ENCODE measurements at places on chromosomes 13 and 19.
A peak's percentile ranks its signal among the peaks of the same experiment; 100 is the strongest.

DNA sequence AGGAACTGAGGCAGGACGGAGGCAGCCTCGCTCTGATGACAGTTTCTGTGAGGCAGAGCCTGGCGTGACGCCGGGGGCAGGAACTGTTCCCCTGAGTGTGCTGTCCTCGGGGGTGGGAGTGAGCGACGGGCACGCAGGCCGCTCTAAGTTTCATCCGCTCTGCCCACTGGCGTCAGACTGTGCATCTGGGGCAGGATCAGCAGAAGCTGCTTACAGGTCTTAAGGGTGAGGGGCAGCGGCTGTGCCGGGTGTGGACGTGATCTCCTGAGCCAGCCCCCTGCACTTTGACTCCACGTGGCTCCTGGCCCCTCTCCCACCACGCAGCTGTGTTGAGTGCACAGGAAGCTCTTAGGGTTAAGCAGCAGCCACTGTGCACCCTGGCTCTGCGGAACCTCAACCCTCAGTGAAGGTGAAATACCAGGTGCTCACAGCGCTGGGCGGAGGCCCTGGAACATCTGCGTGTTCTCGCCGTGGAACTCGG lies 1.5 kb downstream of the GRK1 start:
- DNase-seq, result no peak

DNA sequence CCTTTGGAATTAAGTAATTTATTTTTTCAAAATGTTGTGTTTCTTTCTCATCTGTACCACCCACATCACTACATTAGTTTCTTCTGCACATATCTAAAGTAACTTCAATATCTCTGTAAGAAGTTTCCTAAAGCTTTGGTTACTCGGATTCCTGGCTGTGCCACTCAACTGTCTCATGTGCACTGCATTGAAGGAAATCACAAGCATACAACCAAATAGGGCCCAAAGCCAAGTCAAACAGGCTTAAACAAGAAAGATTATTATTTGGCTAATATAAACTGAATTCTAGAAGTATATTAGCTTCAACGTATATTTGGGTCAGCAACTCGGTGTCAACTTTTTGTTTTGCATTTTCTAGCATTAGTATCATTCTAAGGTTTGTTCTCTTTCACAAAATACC lies 1647.6 kb upstream of the SPRY2 start:
- DNase-seq, result no peak

DNA sequence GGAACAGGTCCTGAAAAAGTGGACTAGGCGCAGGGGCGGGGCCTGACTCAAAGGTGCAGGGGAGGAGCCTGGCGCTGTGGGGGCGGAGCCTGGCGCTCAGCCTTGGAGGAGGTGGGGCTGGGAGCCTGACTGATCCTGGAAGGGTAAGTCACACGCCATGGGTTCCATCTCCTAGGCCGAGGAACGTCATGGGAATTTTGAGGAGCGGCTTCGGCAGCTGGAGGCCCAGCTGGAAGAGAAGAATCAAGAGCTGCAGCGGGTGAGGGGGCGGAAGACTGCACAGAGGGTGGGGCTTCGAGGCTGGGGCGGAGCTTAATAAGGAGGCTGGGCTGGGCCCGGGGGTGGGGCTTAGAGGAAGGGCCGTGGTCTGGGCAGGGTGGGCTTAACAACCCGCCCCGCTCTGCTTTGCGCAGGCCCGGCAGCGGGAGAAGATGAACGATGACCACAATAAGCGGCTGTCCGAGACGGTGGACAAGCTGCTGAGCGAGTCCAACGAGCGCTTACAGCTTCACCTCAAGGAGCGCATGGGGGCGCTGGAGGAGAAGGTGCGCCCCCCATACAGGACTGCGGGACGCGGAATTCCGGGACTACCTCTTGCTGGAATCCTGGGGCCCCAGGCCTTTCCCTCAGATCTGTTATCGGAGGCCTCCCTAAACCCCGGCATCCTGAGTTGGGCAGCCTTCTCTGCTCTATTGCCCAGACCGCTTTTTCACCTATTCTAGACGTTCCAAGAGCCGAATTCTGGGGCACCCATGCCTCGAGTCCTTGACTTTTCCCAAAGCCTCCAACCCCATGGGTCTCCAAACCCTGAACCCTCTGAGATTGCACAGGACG lies 14.5 kb downstream of the PPFIA3 start:
- DNase-seq, result no peak

- DNase-seq, result no peak
These were observed 1306.0 kb upstream of the SLC10A2 start for GRCh38 chr13:104372095-104372655.

GRCh38 chr13:87089391-87089790 lies 581.8 kb upstream of the SLITRK5 start:
- DNase-seq, result no peak

DNA sequence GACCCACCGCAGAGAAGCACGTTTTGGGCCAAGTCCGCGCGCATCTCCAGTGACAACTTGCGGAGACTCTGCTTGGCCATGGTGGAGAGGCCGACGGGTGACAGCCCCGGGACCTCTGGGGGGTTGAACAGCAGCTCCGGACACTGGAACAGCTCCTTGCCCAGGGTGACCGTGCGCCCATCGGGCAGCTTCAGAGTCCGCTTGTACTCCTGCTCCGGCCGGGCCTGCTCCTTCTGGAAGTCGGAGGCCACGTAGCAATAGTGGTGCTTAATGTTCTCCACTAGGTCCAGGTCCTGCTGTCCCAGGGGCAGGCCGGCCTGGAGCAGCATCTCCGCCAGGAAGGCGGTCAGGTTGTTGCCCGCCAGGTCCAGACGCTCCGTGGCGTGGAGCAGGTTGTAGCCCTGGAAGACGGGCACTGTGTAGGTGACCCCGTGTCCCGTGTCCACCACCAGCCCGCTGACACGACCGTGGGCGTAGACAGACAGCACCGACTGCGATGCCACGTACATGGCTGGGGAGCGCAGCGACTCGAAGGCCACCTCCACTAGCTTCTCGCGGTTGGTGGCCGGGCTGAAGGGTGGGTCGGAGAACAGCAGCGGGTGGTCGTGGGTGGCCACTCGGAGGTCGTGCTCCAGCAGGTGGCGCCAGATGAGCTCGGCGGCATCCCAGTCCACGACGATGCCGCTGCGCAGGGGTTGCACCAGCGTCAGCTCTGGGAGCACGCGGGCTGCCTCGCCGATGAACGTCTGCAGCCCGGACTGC lies 743 bp downstream of the ACTL9 start:
- DNase-seq, result peak; percentile 36

DNA sequence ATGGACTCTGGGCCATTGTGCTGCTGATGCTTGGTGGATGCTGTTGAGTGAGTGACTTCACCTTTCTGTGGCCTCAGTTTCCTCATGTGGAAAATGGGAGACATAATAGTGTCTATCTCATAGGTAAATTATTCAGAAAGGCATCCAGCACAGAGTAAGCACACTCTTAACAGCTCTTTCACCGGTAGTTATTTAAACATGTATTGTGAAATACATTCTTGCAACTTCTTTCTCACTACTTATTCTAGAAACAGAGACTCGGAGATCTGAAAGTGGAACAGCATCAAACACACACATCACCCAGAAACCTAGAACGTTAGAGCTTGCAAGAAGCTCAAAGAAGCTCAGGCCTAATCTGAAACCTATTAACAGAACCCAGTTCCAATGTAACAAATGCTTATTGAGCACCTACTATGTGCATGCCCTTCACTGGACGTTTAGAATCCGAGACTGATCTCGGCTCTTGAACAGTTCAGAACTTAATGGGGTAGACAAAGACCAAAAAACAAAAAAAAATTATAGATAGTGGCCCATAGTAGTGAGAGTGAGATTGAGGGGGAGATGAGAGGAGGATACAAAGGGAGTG lies 4.1 kb downstream of the ZSWIM9 start:
- no peak for DNase-seq

DNA sequence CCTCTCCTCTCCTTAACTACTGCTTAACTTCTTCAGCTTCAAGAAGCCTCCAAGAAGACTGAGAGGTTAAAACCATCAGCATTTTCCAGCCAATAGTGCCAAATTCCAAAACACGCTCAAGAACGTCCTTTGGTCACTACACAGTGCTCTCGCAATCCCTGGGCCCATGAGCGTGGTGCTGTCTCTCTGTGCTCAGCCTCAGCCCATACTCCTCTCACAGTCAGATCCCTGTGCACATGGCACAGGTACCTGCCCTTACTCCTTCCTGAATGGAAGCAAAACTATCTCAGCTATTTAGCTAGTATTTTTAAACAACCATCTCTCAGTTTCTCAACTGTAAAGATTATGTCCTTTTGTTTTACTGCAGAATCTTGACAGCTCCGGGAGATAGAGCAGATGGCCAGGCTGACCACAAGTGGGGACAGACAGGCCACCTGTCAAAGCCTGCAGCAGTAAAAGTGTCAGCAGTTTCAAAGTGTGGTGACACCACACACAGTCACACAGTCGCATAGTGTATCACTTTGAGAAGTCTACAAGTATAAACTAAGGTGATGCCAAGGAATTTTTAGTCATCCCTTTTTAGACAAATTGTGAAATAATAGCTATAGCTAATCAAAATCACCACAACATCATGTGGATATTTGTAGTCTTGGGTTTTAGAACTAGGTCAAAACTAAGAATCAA lies 35.7 kb downstream of the DZIP1 start:
- no peak for DNase-seq

DNA sequence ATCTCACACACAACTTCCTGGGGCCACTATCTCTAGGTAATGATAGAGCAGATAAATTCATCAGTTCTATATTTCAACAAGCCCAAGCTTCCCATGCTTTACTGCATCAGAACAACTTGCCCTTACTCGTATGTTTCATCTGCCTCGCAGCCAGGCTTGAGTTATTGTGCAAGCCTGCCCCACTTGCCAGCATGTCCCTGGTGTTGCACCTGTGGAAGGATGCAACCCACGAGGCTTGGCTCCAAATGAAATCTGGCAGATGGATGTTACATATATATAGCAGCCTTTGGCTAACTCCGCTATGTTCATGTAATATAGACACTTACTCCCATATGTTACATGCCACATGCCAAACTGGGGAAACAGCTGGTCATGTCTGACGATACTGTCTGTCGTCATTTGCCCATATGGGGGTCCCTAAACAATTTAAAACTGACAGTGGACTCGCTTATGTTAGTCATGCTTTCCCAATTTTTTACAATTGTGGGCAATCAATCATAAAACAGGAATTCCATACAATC lies 6.2 kb downstream of the ERVK3-1 start:
- DNase-seq, result no peak

Data from neural crest cell (in vitro differentiated cells).